ENCODE measurements at places on chromosomes 11 and 22. TPM values are rescaled to one million over a fixed set of nuclear protein-coding genes. Genes with fewer than 3 reads are reported as not detected.

The MYEOV gene
- 0.63 TPM for total RNA-seq

The TSPAN32 gene
- not detected for total RNA-seq

DNA sequence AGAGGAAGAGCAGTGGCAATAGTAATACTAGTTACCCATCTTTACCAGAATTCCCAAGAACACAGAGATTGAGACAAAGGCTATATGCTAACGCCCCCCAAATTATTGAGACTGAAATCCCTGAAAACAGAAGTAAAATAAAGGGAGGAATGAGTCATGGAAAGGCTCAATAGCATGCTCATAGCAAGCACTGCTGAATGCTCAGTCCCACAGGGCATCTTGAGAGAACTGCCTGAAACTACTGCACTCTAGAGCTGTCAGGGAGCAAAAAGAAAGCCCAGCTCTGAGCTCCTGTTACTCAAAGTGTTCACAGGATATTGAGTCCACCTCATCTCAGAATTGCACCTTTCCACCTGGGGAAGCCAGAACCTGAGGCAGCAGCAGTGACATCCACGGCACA lies 44.1 kb upstream of the FIBIN start:
- peak; percentile 61 for DNase-seq

DNA sequence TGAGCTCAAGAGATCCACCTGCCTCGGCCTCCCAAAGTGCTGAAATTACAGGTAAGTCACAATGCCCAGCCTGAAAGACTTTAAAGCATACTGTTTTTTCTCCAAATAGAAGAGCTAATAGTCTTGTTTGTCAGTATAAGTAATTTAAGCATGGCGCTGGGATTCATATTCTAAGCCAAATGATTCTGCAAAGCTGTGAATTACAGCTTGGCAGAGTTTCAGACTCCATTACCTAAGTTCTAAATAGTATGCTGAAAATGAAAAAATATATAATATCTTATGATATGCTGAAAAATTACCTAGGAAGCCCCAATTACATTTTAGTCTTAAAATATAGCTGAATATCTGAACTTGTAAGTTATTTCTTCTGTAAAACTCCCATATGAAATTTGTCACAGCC lies 39.3 kb downstream of the MRE11 start:
- no peak for DNase-seq

DNA sequence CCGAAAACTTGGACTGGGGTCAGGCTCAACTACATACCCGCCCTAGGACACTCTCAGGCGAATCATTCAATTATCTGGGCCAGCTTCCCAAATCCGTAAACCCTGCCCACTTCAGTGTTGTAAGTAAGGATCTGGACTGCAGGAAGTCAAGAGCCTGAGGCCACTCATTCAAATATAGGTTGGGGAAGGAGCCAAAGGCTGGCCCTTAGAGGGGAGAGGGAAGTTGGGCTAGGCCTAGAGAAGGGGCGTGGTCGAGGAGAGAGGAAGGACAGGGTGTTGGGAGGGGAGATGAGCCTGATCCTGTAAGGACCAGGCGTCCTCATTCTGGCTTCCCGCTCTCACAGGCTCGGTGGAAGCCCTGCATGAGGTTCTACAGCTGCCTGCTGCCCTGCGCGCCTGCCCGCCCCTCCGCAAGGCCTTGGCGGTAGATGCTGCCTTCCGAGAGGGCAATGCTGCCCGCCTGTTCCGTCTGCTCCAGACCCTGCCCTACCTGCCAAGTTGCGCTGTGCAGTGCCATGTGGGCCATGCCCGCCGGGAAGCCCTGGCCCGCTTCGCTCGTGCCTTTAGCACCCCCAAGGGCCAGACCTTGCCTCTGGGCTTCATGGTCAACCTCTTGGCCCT lies 3.0 kb downstream of the SAC3D1 start:
- DNase-seq = peak; percentile 72

The CERK gene
- 45.4 TPM for total RNA-seq

GRCh38 chr11:65524014-65524740 lies 706 bp upstream of the SCYL1 start:
- DNase-seq = peak; percentile 71

The GLYAT gene
- total RNA-seq = not detected

GRCh38 chr11:96960476-96960875 lies 570.7 kb downstream of the JRKL start:
- DNase-seq = no peak

The PLAAT5 gene
- not detected for total RNA-seq

- peak; percentile 66 for DNase-seq
Observed at GRCh38 chr11:131146827-131147490, 223.5 kb upstream of the NTM start.

- peak; percentile 80 for DNase-seq
Observed at GRCh38 chr11:2156416-2157182, 4.4 kb downstream of the INS start.

DNA sequence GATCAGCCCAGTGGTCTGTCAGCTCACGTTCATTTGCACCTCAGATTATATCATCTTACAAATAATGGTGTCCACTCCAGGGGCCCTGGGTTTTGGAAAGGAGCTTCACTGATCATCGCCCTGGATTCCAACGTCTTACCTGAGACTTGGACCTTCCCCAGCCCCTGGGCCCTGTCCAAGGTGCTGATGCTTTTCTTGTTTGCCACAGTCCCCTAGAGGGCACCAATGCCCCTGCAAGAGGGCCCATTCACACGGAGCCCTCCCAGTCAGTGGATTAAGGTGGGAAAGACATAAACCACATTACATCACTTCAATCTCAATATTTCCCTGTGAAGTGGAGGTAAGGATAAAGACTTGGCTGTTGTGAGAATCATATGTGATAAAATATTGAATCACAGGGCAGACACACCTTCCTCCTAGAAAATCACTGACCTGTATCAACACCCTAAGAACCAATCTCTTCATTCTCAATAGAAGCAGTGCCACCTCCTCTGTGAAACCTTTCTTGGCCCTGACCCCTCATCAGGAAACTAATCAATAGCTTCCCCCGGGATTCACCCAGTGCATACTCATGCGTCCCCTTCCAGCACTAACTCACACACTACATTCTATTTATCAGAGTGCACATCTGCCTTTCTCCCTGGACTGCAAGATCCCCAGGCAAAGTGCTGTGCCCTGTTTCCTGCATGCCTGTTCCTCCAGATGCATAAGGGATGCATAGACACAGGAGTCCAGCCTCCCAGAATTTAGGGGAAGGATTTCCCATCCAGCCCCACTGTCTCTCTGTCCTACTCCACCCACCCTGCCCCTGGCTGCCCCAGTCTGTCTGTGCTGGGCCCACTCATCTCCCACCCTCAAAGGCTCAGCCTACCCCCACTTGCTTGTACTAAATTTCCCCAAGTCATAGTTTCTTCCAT lies 167.0 kb downstream of the BUD13 start:
- DNase-seq = peak; percentile 33

The MDK gene
- 2.7 TPM for total RNA-seq

- no peak for DNase-seq
Observed at GRCh38 chr22:35997438-35997837, 31.2 kb downstream of the RBFOX2 start.

DNA sequence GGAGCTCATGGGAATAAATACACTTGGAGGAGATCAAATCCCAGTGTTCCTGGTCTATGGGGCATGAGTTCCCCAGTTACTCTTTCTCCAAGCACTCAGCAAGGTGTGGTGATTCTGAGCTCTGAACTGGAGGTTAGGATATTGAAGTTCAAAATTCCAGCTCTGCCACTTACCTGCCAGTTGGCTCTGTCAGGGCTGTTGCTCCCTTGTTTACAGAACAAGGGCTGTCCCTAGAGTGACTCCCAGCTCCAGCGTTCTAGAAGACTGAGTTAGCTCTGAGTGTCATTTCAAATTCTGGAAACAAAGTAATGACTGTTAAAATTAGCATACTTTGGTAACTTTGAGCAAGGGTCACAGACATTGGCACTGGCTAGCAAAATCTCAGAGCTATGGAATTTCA lies 69.7 kb upstream of the ZBED5 start:
- peak; percentile 30 for DNase-seq

- DNase-seq = no peak
Observed at GRCh38 chr11:71221201-71221600, 31.2 kb downstream of the SHANK2 start.

GRCh38 chr11:102117472-102118113 lies 7.3 kb downstream of the YAP1 start:
- DNase-seq = peak; percentile 61

GRCh38 chr11:83054904-83055380 lies 16.8 kb downstream of the RAB30 start:
- no peak for DNase-seq

GRCh38 chr11:125123947-125124617 lies 12.7 kb upstream of the TMEM218 start:
- DNase-seq = peak; percentile 64

The KCNE3 gene
- total RNA-seq = 0.11 TPM

DNA sequence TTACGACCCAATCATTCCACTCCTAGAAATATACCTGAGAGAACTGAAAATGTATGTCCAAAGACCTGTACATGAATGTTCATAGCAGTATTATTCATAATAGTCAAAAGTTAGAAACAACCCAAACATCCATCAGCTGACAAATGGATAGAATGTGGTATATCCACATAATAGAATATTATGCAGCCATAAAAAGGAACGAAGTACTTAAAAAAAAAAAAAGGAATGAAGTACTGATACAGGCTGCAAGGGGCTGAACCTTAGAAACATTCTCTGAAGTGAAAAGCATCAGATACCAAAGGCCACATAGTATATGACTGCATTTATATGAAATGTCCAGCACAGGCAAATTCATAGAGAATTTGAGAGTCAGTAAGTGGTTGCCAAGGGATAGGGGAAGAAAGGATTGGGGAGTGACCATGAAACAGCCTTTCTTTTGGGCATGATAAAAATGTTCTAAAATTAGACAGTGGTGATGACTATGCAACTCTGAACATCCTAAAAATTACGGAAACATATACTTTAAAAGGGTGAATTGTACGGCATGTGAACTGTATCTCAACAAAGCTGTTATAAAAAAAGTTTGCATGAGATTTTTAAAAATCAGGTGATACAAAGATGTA lies 1.8 kb downstream of the TPST2 start:
- peak; percentile 29 for DNase-seq

- DNase-seq = no peak
Observed at GRCh38 chr11:112532506-112532905, 271.8 kb upstream of the PLET1 start.

DNA sequence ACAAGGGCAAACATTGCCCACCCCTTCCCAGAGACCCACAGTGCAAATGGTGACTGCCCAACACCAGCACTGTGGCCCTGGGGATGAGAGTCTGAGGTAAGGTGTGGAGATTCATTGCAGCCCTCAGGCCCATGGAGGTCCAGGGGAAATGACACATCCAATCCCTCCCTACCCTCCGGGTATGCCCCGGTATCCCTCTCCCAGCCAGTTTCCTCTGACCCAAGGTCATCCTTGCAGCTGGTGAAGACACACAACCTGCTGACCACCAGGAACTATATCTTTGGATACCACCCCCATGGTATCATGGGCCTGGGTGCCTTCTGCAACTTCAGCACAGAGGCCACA lies 18.9 kb upstream of the UVRAG start:
- no peak for DNase-seq

The OR52I1 gene
- not detected for total RNA-seq

GRCh38 chr22:49188591-49188990 lies 639.1 kb downstream of the BRD1 start:
- no peak for DNase-seq

DNA sequence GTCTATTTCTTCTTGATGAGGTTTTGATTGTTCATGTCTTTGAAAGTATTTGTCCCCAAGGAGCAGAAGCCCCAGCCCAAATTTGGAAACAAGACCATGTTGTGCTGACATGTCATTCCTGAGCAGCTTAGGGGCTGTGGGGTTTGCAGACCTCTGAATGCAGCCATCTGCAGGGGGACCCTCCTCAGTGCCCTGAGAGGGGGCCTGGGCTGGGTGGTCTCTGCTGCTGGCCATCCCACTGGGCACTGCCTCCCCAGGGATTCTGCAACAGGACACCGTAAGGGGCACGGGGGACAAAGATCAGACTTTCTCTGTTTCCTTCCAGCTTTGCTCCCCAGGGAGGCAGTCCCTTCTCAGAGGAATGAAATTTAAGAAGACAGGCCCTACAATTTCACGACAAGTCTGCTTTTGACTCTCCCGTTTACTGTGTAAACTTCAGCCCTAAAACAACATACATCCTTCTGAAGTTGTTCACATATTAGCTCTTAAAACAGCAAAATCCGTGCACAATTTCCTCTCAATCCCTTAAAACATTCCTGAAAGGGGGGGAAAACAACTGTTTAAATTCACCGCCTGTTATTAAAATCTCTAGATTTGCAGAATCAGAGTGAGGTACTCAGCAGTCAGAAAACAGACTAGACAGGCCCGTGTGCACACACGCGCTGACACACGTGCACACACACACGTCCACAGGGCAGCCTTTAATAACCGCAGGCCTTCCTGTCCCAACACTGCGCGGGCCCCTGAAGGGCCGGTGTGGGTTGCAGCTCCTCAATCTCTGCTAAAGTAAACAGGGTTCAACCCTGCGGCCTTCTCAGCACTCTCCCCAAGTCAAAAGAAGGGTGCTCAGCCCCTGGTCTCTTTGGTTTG lies 109.8 kb downstream of the KCNQ1 start:
- no peak for DNase-seq

GRCh38 chr11:76626266-76626665 lies 44.3 kb downstream of the LRRC32 start:
- DNase-seq = no peak

DNA sequence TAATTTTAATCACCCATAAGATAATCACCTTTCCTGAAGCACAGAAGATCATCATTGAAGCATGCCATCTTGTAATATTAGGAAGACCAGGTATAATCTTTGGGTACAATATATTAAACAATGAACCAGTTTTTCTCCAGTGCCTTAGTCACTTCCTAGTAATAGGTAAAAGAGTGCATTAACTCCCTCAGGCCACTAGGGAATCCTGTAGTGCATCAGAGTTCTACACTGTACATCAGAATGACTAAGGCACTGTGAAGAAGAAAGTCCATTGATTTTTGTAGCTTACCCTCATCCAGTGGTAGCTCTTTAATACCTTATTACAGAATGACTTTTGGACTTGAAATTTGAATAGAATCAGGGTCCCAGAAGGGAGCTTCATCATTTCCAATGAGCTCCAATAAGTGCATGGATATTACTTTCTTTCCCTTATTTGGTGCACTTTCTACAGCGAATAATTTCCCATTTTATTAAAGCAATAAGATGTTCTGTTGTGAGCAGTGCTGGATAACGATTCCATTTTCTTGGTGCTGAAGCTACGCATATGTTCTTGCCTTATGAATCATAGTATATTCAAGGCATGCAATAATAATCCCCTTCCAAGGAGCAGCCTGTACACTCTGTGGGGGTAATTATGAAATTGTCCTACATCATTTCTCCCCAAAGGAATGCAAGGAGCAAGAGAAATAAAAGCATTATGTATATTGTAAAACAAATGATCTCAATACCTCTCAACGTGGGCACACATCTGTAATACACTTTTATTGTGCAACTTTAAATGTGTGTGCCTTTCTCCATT lies 4.7 kb downstream of the C11orf87 start:
- peak; percentile 51 for DNase-seq

DNA sequence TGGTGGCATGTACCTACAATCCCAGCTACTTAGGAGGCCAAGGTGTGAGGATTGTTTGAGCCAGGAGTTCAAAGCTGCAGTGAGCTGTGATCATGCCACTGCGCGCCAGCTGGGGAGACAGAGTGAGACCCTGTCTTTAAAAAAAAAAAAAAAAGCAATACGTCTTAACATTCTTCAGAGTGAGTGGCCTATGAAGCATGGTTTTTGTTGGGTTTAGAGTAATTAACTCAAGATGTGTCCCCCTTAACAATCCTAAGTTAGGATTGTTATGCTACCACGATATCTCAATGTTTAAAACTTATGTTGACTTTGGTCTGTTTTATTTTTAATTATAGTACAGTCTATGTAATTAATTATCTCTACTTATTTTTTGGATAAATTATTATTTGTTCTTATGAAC lies 156.1 kb downstream of the HIPK3 start:
- DNase-seq = peak; percentile 38
